ENCODE measurements at places on chromosomes 7 and 10.

GRCh38 chr7:29332875-29333855 is 138.6 kb downstream of the CHN2 start:
- no peak for DNase-seq

- DNase-seq = no peak
Observed at GRCh38 chr10:100829933-100830727, 82.6 kb upstream of the SLF2 start.

DNA sequence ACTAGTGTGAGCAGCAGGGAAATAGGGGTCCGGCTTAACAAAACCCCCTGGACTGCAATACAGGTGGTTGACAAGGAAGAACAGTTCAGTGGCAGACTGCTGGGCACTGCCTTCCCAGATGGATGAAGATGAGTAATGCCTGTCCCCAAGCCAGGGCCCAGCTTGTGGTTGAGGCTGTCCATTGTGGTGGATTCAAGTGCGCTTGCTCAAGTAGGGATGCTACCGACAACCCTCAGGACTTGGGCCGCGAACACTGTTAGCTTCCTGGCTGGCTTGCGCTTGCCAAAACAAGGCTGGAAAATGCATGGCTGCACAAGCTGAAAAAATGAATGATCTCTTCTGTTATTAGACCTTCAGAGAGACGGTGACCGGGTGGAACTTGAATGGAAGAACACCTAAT is 116.1 kb upstream of the ACBD5 start:
- DNase-seq = no peak

DNA sequence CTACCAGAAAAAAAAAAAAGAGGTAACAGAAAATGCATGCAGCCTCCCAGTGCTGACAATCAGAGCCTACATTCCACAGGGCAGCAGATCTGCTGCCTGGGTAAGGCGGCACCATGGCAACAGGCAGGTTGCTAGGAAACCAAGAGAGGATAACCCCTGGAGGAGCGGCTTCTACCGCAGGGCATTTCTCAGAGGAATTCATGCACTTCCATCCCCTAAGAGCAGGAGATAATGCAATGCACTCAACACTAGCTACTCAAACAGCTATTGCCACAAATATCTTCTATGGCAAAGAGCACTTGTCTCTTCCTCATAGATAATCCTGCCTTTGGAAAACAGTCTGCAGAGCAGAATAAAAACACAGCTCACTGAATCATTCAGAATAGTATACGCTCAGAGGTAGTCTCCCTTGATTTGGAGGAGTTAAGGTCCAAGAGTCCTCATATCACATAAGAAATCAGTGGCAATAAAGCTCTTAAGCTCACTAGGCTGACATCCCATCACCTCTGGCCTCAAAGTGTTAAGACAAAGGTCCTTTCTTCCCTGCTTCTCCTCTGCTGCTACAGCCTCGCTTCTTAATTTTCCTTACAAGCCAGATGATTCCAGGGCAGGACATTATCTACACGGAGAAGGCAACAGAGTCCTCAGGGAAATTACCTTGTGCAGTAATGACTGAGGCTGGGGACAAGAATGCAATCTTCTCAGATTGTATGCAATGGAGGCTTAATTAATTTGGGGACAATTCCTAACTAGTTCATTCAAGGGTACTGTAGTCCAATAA is 10.7 kb downstream of the PSAP start:
- peak; percentile 98 for DNase-seq

GRCh38 chr7:38629651-38630510 is 1.3 kb downstream of the AMPH start:
- no peak for DNase-seq

GRCh38 chr10:90288391-90288933 is 569.4 kb downstream of the HTR7 start:
- peak; percentile 28 for DNase-seq

DNA sequence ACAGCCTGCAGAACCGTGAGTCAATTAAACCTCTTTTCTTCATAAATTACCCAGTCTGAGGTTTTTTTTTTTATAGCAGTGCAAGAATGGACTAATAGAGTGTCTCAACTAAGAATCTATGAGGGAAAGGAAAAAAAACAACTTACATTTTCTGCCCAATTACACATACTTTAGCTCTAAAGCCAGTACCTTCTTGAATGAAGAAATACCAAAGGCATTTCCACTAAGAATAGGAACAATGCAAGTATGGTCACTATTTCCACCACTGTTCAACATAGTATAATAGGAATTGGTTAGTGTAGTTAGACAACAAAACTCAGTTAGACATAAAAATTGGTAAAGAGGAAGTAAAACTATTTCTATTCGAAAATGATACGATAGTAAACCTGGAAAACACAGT is 37.6 kb downstream of the MICU1 start:
- no peak for DNase-seq

DNA sequence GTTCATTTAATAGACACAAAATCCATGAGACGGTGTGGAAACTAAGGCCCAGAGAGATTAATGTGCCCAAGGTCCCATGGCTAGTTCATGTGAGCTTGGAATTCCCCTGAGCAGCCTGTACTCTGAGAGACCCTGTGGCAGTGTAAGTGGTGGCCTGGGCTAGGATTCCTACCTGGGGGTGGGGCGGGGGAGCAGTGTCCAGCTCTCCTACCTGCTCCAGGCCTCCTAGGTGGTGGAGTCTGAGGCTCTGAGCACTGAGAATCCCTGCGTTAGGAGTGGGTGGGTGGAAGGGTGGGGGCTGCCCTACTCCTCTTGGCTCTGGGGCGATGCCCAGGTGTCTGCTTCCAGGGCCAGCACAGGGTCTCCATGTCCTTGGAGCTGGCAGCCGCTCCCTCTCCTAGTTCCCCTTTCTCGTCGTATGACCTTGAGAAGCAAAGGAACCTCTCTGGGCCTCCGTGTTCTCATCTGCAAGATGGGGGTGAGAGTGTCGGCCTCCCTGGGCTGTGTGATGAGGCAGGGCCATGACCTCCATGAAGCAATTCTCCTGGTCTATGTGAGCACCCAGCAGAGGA is 2.5 kb downstream of the SNCG start:
- no peak for DNase-seq

DNA sequence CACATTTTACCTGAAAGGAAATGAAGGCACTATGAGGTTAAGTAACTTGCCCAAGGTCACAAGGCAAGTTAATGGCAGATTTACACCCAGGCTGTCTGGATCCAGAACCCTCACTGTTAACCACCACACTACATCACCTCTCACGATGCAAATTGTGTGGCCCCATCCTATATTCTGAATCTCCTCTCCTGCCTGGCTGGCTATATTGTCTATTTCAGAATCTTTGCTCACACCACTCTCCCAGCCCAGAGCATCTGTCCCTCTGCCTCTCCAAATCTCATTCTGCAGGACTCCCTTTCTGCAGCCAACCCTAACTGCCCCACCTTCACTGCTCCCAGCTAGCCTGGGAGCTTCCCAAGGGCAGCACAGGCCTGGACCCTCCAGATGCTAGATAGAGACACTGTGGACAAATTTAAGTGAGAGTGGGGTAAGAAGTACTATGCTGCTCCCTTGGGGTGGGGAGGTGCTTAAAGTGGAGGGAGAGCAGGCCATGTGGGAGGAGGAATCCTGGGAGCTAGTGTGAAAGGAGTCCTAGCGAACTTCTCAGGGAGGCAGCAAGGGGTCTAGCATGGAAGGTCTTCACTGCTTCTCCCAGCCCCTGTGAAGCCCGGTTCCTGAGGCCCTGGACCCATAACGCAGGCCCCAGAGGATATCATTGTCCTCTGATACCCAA is 786 bp downstream of the CUEDC2 start:
- peak; percentile 28 for DNase-seq

GRCh38 chr7:30575910-30576309 is 18.8 kb upstream of the GARS1 start:
- DNase-seq = no peak
